ENCODE measurements at places on chromosomes 11 and 22. TPM values are rescaled to one million over a fixed set of nuclear protein-coding genes. Genes with fewer than 3 reads are reported as not detected.

DNA sequence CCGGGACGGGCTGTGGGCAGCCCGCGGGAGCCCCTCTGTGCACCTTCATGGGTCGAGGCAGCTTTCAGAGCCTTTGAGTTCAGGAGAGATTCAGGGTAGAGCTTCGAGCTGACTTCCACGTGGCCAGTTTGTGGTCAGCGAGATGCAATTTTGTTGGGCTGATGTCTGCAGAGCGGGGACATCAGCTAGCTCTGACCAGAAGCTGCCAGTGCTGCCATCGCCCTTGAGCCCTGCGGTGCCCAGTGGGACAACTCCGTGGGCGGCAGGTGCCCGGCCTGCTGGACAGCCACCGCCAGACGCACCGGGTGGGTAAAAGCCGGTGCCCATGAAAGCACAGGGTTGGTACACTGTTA lies 719 bp downstream of the TALDO1 start:
- DNase-seq: no peak

DNA sequence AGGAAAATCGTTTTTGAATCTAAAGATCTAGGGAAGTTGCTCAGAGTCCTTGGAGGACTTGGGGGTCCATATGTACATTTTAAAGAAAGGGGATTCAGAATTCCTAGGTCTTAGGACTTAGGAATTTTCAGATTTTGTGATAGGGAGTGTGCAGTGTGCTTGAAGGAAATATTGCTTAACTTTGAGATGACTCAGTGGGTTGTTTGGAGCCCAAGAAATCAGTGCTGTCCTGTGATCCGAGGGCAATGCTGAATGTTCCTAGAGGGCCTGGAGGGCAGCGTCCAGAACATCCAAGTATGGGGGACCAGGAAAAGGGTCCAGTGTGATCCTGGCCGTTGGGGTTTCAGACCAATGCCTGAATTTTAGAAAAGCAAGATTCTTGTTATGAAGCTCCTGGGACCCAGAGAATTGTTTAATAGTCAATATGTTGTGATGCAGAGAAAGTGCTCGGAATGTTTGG lies 3.1 kb upstream of the IGF2 start:
- DNase-seq: no peak

GRCh38 chr11:111846636-111847035 lies 24.7 kb downstream of the ALG9 start:
- no peak for DNase-seq

GRCh38 chr11:10490032-10490397 lies 35.0 kb downstream of the AMPD3 start:
- no peak for DNase-seq

DNA sequence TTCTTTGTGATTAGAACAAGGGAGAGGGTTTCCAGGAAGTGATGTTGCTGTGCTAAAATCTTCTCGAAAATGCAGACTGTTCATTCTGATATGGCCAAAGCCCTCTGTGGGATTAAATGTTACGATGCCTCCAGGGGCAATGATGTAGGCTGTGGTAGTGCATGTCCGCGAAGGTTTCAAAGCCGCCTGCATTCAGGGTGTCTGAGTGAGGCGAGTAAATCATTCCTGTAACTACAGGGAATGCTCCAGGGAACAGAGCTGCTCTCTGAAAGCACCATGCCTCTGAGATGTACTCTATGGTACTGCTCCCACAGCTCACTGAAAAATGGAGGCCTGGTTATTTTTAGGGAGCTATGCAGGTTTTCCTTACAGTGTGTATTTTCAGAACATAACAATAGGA lies 21.2 kb downstream of the PDGFD start:
- no peak for DNase-seq

- DNase-seq: no peak
Observed at GRCh38 chr11:32902089-32902665, 9.6 kb downstream of the QSER1 start.

DNA sequence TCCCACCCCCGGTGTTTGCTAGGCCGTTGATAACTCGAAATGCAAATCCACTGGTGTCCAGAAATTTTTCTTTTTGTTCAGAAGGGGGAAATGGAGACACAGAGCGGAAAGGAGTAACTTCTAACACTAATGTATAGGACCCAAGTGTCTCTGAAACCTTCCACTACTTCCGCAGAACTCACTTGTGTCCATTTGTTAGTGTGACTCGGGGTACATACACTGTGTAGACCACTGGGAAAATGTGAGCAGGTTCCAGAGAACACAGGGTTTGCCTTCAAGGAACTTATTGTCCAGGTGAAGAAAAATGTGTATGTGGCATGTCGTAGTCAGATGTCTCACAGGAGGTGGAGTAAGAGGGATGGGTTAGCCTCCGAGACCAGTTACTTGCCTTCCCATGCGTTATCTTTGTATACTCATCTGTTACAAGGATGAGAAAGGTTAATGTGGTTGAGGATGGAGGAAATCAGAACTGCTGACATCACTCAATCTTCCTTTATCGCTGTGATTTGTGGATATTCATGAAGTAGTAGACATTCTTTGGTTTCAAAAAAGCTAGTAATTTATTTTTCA lies 857 bp downstream of the ARCN1 start:
- DNase-seq: no peak

DNA sequence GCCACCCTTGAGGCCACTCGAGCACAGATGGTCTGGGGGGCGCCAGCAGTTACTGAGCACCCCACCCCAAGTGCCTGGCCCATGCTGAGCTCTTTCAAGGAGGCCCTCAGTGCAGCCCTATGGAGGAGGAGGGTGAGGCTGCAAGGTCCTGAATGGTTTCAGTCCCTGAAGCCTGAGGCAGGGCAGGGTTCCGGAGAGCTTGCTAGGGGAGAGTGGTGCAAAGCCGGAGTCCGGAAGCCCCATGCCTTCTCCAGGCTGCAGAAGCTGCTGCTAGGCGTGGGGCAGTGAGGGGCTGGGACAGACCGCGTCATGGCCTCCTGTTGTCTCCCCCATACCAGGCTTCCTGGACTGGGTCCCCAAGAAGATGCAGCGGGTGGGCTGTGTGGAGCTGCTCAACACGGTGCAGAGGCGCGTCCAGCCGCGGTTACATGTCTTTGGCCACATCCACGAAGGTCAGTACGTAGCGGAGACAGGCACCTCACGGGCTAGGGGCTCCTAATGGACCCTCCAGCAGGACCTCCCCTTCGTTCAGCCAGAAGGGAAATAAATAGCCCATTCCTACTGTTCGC lies 90.6 kb downstream of the MPPED1 start:
- no peak for DNase-seq

DNA sequence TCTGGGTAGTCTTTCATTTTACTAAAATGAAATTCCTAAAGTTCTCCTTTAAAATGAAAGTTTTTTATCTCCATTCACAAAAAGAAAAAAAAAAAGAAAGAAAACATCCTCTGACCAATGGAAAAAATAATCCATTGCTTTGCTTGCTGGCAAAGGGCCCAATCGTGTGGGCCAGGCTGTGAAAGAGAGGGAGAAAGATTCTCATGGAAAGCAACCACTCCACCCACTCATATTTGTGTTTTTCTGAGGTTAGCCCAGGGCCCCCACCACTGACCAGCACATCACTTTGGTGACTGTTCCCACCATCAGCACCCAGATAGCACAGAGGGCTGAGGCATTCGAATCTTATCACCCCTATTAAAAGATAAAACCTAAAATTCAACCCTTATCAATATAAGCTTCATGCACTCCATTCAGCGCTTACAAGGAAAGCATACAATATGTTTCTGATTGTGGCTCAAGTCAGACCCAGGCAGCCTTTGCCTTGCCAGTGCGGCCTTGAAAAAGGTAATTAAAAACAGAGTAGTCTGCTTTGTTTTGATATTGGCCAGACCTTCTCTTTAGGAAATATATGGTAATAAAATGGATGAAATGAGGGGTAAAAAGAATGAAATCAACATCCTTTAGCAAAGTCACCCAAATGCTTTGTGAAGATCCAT lies 192.8 kb downstream of the ETS1 start:
- peak; percentile 46 for DNase-seq

- no peak for DNase-seq
Observed at GRCh38 chr11:34335801-34336200, 22.0 kb downstream of the ABTB2 start.

GRCh38 chr11:131694526-131695424 lies 324.4 kb downstream of the NTM start:
- DNase-seq: peak; percentile 89

GRCh38 chr11:71504531-71504930 lies 22.5 kb upstream of the KRTAP5-7 start:
- DNase-seq: peak; percentile 39

- no peak for DNase-seq
Observed at GRCh38 chr11:19059833-19060232, 684 bp downstream of the MRGPRX2 start.

DNA sequence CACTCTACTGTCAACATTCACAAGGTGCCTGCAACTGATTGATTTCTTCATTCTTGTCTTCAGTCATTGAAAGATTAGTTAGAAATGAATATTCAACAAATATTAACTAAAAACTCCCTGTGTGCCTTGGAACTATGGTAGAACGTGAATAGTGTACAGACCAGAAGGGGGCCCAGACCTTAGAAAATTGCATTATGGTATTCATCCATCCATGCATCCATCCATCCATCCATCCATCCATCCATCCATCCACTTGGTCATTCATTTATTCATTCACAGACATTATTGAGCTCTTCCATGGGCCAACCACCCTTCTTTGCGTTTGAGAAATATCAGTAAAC lies 10.2 kb upstream of the ACCSL start:
- no peak for DNase-seq

- no peak for DNase-seq
Observed at GRCh38 chr11:133149698-133150097, 382.6 kb downstream of the OPCML start.

- DNase-seq: no peak
Observed at GRCh38 chr11:97814325-97814959, 1206.3 kb upstream of the CNTN5 start.

GRCh38 chr11:48103621-48104567 lies 112.7 kb upstream of the OR4B1 start:
- no peak for DNase-seq

GRCh38 chr22:28440592-28441390 lies 238.8 kb downstream of the TTC28 start:
- no peak for DNase-seq

DNA sequence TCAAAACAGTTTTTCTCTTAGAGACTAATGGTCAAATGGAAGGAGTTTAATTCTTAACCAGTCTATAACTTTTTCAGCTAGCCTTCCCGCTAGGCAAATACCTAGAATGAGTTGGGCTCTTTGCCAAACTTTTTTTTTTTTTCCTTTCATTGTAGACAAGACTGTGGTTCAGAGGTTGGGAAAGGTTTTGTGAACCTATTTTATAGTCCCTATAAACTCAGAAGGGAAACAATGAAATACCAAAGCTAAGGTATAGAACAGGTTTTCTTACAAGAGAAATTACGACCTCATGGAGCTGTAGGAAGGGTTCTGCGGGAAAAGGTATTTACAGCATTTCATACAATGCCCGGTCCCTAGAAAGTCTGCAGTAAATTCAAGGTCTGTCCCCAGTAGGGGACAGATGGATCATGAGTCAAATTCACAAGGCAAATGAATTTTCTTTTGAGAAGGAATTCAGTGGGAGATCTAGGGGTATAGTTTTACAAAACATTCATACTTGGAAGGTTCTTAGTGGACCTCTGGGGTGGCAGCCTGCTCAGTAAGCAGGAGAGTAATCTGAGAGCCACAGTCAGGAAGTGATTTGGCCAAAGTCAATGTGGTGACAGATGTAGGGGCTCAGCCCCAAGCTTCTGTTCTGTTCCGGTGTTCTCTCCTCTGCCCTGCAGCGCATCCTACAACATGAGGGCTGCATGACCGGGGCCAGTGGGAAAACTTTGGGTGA lies 146.8 kb downstream of the DBX1 start:
- DNase-seq: peak; percentile 53

DNA sequence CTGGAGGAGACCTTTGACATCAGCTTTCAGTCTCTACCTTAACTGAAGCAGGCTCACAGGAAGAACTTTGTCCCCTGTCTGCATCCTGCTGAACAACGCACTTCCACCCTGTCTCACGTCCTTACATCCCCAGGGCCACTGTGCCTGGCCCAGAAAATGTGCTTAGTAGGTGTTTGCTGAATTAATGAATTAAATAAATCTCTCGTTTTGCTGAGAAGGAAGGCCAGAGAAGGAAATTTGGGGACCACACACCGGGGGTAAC lies 54.3 kb upstream of the CREB3L1 start:
- no peak for DNase-seq

GRCh38 chr11:48081151-48082010 lies 101.0 kb downstream of the PTPRJ start:
- peak; percentile 79 for DNase-seq

DNA sequence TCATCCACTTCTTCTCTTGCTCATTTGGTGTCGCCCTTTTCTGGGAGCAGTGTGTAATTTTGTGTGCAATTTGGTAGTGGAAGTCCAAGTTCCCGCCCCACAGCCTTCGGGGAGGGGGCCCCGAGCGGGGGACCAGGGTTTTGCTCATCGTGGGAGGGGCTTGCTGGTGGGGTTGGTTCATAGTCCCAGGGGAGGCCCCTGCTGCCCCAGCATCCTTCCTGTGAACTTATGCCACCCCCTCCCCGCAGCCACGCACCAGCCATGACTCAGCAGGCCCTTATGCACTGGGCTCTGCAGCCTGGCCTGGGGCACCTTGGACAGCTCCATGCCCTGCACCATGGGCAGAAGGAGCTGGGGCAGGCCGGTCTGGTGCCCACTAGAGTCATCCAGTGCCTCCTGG lies 1183.6 kb downstream of the BRD1 start:
- DNase-seq: no peak

GRCh38 chr11:93000511-93001476 lies 31.3 kb downstream of the MTNR1B start:
- DNase-seq: no peak

- DNase-seq: no peak
Observed at GRCh38 chr11:62088331-62088933, 35.4 kb upstream of the INCENP start.

GRCh38 chr11:3950996-3951660 lies 95.7 kb downstream of the STIM1 start:
- DNase-seq: no peak

GRCh38 chr11:43879789-43880639 lies 617 bp upstream of the ALKBH3 start:
- DNase-seq: no peak

DNA sequence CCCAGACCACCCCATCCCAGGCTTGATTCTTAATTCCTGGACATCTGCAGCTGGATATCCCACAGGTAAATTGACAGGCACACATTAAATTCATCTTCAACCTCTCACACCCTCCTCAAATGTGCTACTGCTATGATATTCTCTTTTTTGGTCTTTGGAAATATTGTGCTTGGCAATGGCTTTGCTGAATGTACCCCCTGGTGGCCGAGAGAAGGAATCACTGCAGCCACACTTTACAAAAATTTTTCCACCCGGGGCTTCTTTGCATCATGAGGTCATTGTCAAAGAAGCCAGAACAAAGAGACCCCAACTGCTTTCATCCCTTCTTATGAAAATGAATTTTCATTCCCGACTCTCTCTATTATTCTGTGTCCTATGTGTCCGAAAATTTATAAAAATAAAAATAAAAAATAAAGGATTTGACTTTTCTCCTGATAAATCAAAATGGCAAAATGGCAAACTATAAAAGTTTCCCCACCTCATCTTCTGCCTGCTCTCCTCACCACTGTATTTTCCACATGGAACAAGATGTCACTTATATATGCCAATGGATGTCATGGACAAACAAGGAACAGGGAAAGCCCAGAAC lies 15.0 kb upstream of the CYB5R2 start:
- no peak for DNase-seq

The ENDOD1 gene
- polyA plus RNA-seq: 11.6 TPM

The TMEM151A gene
- polyA plus RNA-seq: 0.08 TPM

The MFRP gene
- polyA plus RNA-seq: not detected

The HIPK3 gene
- polyA plus RNA-seq: 26.3 TPM

The GRAMD1B gene
- 38.1 TPM for polyA plus RNA-seq

The FOXRED2 gene
- polyA plus RNA-seq: 3.5 TPM

The CARD10 gene
- polyA plus RNA-seq: 13.9 TPM

The RPLP2 gene
- 1,652 TPM for polyA plus RNA-seq

The TREH gene
- 0.17 TPM for polyA plus RNA-seq

The IL17REL gene
- not detected for polyA plus RNA-seq

Data from heart left ventricle (tissue), 16 donors.